ENCODE measurements at places on chromosomes 2 and 18.

GRCh38 chr2:114727012-114727411 is 284.6 kb downstream of the DPP10 start:
- peak; percentile 54 for DNase-seq

GRCh38 chr2:43092520-43093179 is 133.8 kb downstream of the ZFP36L2 start:
- no peak for DNase-seq

DNA sequence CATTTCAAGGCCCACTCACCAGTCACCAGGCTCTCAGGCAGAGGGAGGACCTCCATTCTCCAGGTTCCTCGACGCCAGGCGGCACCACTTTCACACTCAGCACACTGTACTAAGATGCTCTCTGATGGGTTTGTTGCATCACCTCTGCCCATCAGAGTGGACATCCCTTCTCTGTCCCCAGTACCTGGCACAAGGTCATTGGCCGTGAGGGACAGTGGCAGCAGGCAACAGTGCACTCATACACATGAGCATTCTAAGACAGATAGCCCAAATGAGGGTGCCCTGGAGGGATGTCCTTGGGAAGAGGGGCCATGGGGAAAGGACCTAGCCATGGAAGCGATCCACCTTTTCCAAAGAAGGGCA is 3.0 kb upstream of the ADRA2B start:
- no peak for DNase-seq

DNA sequence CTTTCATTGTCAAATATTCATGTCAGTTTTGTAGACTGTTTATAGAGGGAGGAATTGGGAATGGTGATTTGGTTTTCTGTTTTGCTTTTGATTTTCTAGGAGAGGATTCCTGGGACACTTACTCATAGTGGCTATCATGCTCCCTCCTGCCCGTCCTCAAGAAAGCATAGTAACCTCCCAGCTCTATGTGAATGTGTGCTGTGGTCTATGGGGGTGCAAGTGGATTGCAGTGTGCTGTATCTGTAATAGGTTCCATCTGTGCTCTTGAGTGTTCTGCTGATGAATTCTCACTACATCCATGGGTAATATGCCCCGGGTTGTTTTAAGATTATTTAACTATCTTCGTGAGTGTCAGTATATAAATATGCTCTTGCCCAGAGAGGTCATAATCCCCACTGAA is 811.3 kb downstream of the CNTNAP5 start:
- DNase-seq, result no peak

- no peak for DNase-seq
Observed at GRCh38 chr2:240127911-240128607, 8.0 kb downstream of the COPS9 start.

Measured in globus pallidus (tissue), 1 donor.